ENCODE measurements at places on chromosomes 7 and 10.

DNA sequence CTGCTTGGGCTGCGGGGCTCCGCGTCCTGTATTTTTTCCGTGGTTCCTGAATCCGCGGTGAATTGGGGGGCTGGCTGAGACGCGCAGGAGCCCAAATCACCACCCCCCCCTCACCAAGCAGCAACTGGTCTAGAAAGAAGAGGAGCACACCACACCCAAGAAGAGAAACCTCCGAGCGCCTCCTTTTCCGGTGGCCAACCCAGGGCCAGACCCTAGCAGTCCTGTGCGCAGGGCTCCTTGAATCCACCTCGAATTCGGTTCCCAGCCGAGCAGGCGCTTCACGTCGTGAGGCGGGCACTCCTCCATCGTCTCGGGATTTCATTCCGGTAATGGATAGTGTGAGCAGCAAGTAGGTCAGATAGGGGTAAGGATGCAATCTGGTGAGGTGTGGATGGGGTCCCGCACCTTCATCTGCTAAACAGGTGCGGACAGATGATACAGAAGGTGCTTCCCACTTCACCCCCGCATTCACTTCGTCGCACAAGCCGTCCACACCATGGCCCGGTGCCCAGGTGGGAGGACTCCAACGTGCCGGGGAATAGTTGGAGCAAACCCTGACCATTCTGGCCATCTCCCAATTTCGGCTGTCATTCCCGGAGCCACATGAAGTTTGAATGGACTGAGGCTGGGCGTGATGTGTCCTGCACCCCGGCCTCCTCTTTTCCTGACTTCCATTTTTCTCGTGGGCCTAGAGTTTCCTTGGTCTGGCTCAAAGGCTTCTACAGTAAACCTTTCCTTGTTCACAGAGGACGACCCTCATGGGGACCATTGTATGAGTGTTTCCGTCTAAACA lies 19.8 kb upstream of the ZNF273 start:
- DNase-seq = no peak

GRCh38 chr10:71355886-71356285 lies 36.8 kb downstream of the SLC29A3 start:
- no peak for DNase-seq

DNA sequence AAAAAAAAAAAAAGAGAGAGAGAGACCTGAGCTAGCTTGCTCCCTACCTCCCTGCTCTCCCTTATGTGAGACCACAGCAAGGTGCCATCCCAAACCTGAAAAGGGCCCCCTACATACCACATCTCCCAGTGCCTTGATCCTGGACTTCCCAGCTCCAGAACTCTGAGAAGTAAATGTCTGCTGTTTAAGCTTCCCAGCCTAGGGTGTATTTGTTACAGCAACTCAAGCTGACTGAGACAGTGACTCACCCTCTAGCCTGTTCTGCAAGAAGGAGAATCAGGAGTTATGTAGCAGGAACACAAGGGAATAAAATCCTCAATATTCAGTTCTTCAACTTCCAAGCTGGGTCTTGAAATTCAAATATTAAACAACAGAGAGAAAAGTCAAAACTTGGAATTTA lies 52.1 kb upstream of the TMEM72 start:
- DNase-seq = no peak

- no peak for DNase-seq
Measured at GRCh38 chr10:127855976-127856375, 36.8 kb downstream of the CLRN3 start.

GRCh38 chr7:75795831-75796285 lies 17.7 kb downstream of the CCL24 start:
- no peak for DNase-seq

- no peak for DNase-seq
Measured at GRCh38 chr10:126956712-126957108, 51.5 kb downstream of the DOCK1 start.

GRCh38 chr7:29306319-29306991 lies 111.9 kb downstream of the CHN2 start:
- no peak for DNase-seq

DNA sequence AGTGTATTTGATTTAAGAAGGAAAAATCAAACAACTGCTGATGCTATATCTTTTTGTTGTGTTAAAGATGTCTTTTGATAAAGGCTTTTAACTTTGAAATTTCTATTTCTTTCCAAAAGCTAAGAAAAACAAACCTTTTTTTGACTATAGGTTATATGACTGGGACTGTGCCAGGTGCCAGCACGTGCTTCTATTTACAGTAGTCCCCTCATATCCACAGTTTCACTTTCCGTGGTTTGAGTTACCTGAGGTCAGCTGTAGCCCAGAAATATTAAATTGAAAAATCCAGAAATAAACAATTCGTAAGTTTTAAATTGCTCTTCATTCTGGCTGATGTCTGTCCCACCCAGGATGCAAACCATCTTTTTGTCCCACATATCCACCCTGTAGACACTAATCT lies 104.3 kb downstream of the BBS9 start:
- no peak for DNase-seq

GRCh38 chr10:128086003-128086863 lies 40.0 kb downstream of the MKI67 start:
- no peak for DNase-seq

GRCh38 chr7:46999866-47000265 lies 582.0 kb downstream of the TNS3 start:
- no peak for DNase-seq

- no peak for DNase-seq
Measured at GRCh38 chr10:80498833-80499741, 38.6 kb upstream of the SH2D4B start.

All from amygdala (tissue), 56 donors.